ENCODE measurements at places on chromosomes 4 and X.
A peak's percentile ranks its signal among the peaks of the same experiment; 100 is the strongest.

GRCh38 chr4:128527946-128528576 lies 240.4 kb upstream of the PGRMC2 start:
- DNase-seq, result no peak

- no peak for DNase-seq
Measured at GRCh38 chr4:20019310-20020015, 232.2 kb upstream of the SLIT2 start.

GRCh38 chr4:122666527-122667245 lies 45.8 kb upstream of the IL21 start:
- DNase-seq, result peak; percentile 65

DNA sequence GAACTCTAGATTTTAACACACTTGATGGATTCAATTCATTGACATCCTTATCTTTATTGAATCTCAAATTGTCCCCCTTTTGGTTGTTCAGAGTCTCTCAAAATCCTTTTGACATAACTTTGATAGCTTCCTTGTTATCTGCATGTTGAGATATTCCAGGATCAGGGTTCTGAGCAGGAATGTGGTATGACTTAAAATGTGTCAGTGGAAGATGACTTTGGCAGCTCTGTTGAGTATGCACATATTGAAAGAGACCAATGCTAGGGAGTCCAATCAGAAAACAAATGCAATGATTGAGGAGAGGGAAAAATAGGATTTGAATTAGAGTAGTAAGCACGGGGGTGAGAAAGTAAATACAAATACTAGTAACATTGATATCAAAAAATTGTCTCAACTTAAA lies 93.8 kb downstream of the MANBA start:
- DNase-seq, result no peak

DNA sequence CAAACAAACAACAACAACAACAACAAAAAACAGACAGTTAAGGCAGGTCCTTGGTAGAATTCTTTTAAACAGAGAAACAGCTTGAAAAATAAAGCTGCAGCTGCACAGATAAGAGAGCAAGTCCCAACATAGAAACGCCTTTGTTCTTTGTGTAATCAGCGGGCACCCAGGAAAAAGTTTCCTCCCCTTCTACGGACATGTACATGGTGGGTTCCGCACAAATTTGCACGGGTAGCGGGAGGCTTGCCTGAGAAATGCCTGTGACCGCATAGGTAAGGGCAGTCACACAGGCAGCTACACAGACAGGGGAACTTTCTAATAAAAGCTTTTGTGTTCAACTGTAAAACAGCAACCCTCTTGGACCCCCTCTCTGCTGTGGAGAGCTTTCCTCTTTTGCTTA lies 25.7 kb upstream of the CT47A1 start:
- DNase-seq, result no peak

DNA sequence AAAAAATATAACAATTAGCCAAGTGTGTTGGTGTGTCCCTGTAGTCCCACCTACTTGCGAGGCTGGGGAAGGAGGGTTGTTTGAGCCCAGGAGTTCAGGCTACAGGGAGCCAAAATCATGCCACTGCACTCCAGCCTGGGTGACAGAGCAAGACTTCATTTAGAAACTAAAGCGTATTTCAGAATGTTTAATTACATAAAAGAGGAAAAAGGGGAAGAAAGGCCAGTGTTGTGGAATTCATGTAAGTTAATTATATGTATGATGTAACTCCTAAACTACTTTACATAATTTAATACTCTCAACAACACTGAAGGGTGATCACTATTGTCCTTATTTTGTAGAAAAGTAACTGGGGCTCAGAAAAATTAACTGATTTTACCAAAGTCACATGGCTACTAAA lies 67.2 kb upstream of the HOPX start:
- no peak for DNase-seq

DNA sequence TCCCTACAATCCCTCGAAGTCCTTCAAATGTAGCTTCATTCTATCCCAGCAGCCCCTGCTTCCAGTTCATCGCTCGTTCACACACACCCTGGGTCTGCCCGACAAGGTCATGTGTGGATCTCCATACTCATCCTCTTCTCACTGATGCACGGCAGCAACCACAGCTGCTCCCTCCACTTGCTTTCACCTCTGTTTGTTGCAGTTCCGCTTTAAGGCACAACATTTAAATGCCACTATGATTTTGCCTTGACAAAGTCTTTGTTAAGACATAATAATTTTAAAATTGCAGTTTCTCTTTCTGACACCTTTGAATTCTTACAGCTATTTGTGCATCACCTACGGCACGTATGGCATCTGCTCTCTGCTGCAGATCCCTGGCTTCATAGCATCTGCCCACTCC lies 1.8 kb downstream of the ODAPH start:
- DNase-seq, result no peak

GRCh38 chr4:8874896-8875680 lies 3.4 kb upstream of the HMX1 start:
- no peak for DNase-seq

DNA sequence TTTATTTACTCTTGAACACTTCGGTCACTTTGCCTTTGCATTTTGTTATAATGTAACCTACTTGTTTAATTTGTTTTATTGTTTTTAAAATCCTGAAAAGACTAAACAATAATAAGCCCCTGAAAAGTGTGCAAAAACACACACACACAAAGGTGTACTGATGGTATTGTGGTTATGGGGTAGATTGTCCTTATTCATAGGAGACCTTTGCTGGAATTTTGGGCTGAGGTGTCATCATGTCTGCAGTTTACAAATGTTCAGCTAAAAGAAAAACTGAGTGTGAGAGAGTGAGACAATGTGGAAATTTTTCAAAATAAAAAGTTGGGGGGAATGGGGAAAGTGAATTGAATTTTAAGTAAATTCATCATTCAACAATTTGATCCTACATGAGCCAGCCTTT lies 174.9 kb downstream of the QDPR start:
- no peak for DNase-seq
